Muscle of leg (tissue), 16 donors: ENCODE measurements at places on chromosomes 12 and 14. TPM values are rescaled to one million over a fixed set of nuclear protein-coding genes. Genes with fewer than 3 reads are reported as not detected.

Gene TMEM106C
- total RNA-seq = 59.6 TPM

DNA sequence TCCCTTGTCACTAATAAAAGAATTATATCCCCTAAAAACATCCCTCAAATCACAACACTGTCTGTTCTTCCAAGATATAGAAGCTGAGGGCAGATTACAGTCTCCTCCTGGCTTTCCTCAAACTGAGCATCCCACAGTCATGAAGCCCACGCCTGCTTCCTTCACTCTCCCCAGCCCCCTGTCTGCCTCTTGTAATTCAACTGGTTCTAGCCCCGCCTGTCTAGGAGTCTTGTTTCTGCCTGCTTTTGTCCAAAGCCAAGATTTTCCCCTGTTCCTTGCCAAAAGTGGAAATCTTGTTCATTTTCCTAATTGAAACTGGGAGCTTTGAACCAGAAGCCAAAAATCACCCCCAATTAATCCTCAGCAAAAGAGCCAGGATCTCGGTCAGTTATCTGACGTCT lies 35.9 kb upstream of the PWP1 start:
- H3K4me3 ChIP-seq = no peak overlapping the region
- peaks cover 2% of the 10 kb centered on the region for H3K27me3 ChIP-seq
- peak; percentile 92 for DNase-seq
- H3K36me3 ChIP-seq = no peaks in the 10 kb centered on the region

DNA sequence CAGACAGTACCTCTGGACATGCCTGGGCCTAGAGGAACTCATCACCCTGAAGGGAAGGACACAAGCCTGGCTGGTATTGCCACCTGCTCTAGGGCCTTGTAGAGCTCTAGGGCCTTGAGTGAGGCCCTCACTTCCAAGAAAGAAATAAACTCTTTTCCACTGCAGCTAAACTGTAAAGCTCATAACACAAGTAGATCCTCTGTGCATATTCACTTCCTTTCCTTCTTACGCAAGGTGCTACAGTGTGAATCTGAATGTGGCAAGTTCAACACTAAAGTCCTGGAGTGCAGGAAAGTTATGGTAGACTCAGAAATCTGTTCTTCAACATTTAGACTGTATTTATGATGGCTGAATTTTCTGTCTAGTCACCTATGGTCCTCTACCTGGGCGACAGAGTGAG lies 14.5 kb downstream of the RNASE3 start:
- H3K4me3 ChIP-seq = no peak overlapping the region
- DNase-seq = no peak
- no peaks in the 10 kb centered on the region for H3K4me1 ChIP-seq
- no peaks in the 10 kb centered on the region for H3K27me3 ChIP-seq

- H3K4me1 ChIP-seq = no peaks in the 10 kb centered on the region
- no peaks in the 10 kb centered on the region for H3K36me3 ChIP-seq
- DNase-seq = peak; percentile 29
- no peak overlapping the region for H3K4me3 ChIP-seq
Observed at GRCh38 chr14:25086821-25087396, 37.0 kb upstream of the STXBP6 start.

- DNase-seq = peak; percentile 99
- no peaks in the 10 kb centered on the region for H3K27me3 ChIP-seq
- H3K36me3 ChIP-seq = no peaks in the 10 kb centered on the region
- peaks cover 17% of the 10 kb centered on the region for H3K4me1 ChIP-seq
- H3K27ac ChIP-seq = peak overlapping the region; percentile 93
- H3K4me3 ChIP-seq = no peak overlapping the region
Observed at GRCh38 chr14:67941456-67942018, 122.0 kb downstream of the RAD51B start.

GRCh38 chr12:17017402-17017801 lies 411.4 kb upstream of the LMO3 start:
- no peaks in the 10 kb centered on the region for H3K36me3 ChIP-seq
- no peaks in the 10 kb centered on the region for H3K4me1 ChIP-seq
- H3K27me3 ChIP-seq = no peaks in the 10 kb centered on the region
- DNase-seq = no peak

DNA sequence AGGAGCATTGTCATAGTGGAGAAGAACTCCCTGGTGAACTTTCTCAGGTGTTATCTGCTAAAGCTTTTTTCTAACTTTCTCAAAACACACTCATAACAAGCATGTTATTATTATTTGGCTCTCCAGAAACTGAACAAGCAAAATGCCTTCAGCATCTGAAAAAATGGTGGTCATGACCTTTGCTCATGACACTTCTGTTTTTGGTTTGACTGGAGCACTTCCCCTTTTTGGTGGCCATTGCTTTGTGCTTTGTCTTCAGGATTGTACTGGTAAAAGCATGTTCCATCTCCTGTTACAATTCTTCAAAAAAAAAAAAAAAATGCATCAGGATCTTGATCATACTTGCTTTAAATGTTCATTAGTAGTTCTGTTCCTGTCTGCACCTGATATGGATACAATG lies 1241.6 kb upstream of the USP15 start:
- DNase-seq = no peak
- H3K27me3 ChIP-seq = no peaks in the 10 kb centered on the region
- no peaks in the 10 kb centered on the region for H3K4me1 ChIP-seq

DNA sequence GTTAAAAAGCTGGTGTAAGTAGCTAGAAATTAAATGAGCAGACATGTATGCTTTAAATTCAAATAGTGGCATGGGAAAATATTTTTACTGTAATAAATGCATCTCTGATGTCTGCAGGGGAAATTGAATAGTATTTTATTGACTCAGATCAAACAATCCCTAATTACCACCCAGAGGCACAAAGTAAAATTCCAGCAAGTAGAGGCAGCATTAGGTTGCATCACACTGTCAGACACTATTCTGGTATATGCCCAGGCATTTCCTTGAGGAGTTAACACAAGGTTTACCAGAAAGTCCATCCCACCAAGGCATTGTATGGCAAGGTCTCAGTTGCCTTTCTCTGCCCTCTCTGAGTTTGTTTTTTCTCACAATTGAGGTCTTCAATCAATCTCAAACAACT lies 201.6 kb upstream of the KITLG start:
- H3K4me1 ChIP-seq = no peaks in the 10 kb centered on the region
- no peaks in the 10 kb centered on the region for H3K27me3 ChIP-seq
- no peaks in the 10 kb centered on the region for H3K36me3 ChIP-seq
- H3K27ac ChIP-seq = no peak overlapping the region

- no peak for DNase-seq
- no peak overlapping the region for H3K4me3 ChIP-seq
- H3K27ac ChIP-seq = no peak overlapping the region
- no peaks in the 10 kb centered on the region for H3K27me3 ChIP-seq
Observed at GRCh38 chr14:30373526-30373925, 185.4 kb upstream of the G2E3 start.

DNA sequence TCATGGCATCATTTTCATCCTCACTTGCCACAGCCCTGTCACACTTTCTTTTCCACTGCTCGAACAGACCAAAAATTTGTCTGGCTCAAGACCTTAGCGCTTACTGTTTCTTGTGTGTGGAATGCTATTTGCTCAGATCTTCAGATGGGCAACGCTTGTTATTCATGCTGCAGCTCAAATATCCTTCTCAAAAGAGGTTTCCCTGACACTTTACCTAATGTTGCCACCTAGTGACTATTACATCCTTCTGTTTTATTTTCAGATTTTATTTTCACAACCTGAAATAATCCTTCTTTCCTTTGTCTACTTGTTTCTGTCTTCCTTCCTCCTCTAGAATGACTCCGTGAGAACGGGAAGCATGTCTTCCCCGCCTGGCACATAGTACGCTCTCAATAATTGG lies 5.6 kb downstream of the FBXO33 start:
- peak; percentile 41 for DNase-seq
- H3K4me3 ChIP-seq = no peak overlapping the region
- no peaks in the 10 kb centered on the region for H3K36me3 ChIP-seq
- H3K4me1 ChIP-seq = peaks cover 13% of the 10 kb centered on the region

DNA sequence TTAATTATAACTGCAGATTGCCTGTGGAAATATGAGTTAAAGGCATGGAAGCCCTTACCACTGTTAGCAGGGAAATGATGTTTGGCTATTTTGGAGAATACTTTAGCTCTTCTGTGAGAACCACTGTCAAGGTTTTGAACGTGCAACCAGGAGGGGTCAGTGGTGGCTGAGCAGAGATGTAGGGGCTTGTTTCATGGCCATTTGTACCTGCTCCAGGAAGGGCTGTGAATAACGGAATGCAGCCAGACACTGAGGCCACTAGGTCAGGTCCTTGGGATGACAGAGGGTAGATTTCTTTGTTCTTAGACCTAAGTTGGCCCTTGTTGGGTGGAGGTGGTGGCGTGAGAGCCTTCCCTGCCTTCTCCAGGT lies 8.3 kb downstream of the TRAF3 start:
- DNase-seq = peak; percentile 17
- no peaks in the 10 kb centered on the region for H3K27me3 ChIP-seq
- no peaks in the 10 kb centered on the region for H3K36me3 ChIP-seq
- no peaks in the 10 kb centered on the region for H3K4me1 ChIP-seq
- H3K27ac ChIP-seq = no peak overlapping the region

DNA sequence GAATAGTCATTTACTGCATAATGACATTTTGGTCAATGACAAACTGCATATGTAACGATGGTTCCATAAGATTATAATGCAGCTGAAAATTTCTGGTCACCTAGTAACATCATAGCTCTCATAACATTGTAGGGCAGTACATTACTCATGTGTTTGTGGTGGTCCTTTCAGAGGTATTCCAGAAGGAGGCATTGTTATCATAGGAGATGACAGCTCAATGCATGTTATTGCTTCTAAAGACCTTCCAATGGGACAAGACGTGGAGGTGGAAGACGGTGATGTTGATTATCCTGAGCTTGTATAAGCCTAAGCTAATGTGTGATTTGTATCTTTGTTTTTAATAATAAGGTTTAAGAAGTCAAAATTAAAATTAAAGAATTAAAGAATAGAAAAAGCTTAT lies 43.8 kb upstream of the TSPAN11 start:
- H3K27ac ChIP-seq = no peak overlapping the region
- no peak overlapping the region for H3K4me3 ChIP-seq
- H3K27me3 ChIP-seq = peaks cover 8% of the 10 kb centered on the region
- peak; percentile 40 for DNase-seq
